ENCODE measurements at places on chromosomes 7 and 10. TPM values are rescaled to one million over a fixed set of nuclear protein-coding genes. Genes with fewer than 3 reads are reported as not detected.

- no peak for DNase-seq
These were observed 1.9 kb downstream of the ERV3-1 start for GRCh38 chr7:65004575-65004974.

DNA sequence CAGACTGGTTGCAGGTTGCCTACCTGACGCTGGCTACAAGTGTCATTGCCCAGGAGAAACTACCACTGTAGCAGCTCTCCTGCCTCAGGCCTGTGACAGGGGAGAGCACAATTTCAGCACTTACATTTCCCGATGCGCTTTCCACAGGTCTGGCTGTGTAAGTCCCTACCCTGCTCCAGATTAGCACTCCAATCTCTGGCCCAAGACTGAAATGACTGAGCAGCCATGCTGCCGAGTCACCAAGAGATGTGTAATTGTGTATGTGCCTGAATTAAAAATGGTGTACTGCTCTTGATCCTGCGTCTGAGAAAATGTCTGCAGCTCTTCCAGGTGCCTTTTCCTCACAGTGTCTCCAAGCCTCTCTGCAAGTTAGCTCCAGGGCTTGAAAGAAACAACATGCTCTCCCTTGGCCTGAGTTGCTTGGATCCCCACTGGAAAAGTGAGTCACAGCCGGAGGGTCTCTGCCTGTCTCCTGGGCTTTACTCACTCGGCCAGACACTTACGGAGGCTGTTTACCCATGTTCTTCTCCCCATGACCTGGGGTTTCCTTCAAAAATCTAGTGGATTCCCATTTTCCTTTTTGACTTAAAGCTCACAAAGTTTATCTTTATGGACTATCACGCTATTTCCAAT is 1001.7 kb upstream of the KCND2 start:
- DNase-seq, result no peak

- DNase-seq, result no peak
These were observed 231.6 kb downstream of the VTI1A start for GRCh38 chr10:112678581-112678980.

DNA sequence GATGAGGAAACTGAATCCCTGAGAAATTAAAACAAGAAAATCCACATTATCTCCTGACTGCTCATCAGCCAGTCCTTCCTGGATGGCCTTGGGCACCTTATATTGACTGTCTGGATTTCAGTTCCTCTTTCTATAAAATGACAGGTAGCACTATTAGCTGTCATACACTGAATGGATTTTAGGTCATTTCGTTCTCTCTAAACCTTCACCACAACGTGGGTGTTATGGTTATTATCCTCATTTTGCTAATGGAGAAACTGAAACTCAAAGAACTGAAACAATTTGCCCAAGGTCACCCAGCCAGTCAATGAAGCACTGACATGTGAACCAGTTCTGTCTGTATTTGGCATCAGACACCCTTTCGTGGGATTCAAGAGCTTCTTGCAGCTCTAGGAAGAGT is 193.8 kb downstream of the CYP26A1 start:
- DNase-seq, result no peak

- DNase-seq, result no peak
These were observed 122.9 kb upstream of the GLI3 start for GRCh38 chr7:42359946-42360345.

- DNase-seq, result no peak
These were observed 160.5 kb downstream of the GFRA1 start for GRCh38 chr10:116112232-116113231.

GRCh38 chr10:59817773-59818172 is 64.5 kb upstream of the MRLN start:
- peak; percentile 53 for DNase-seq

GRCh38 chr7:43537765-43538403 is 45.0 kb upstream of the STK17A start:
- no peak for DNase-seq

GRCh38 chr10:66958466-66958865 is 32.6 kb downstream of the LRRTM3 start:
- no peak for DNase-seq

DNA sequence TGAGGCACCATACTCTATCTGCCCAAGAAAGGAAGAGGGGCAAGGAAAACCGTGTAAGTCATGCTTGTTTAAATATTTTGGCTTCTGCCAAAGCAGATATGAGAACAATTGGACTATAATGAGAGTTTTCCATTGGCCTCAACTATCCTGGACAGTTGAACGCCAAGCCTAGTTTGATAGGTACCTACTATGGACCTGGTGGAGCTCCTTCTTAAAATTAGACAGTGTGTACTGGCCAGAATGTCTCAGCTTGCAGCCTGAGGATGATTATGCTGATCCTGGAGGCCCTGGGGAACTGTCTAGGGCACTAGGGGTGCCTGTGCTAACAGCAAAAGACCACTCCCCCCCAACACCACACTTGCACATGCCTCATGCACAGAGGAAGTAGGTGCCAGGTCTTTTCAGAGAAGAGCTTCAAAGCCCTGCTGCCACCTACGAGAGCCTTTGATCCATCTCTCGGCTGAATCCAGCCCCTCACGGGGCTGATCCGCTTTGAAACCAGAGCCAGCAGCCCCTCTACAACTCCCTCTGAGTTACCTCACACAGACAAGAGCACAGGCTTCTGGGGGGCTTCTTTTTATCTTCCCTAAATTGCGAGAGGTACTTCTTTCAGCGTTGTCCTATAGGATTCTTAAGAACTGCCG is 473.8 kb upstream of the GALNT17 start:
- DNase-seq, result no peak

LGI1 gene
- 0.13 TPM for total RNA-seq

CTBP2 gene
- total RNA-seq, result 29.4 TPM

GIMAP6 gene
- 29.9 TPM for total RNA-seq

ACBD7 gene
- not detected for total RNA-seq

MYO1G gene
- 0.97 TPM for total RNA-seq

CALML5 gene
- total RNA-seq, result not detected

TAF6 gene
- total RNA-seq, result 35.8 TPM

TAS2R41 gene
- not detected for total RNA-seq

All from Right ventricle myocardium superior (tissue), 1 donor.